ENCODE measurements at places on chromosomes 7 and 10.

GRCh38 chr10:19937989-19938388 lies 121.8 kb downstream of the PLXDC2 start:
- no peak for DNase-seq

DNA sequence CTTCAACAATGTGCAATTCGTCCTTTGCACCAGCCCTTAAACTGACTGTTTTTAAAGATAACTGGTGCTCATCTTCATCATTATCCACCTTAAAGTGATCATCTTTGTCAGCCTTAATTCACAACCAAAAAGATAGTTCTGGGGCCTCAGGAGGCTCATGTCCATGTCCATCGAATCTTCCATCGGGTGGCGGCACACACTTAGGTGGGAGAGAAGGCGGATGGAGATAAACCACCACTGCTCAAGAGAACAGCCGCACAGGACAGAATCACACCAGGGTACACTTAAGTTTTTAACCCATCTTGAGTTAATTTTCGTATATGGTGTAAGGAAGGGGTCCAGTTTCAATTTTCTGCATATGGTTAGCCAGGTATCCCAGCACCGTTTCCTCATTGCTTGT lies 24.8 kb downstream of the OIT3 start:
- no peak for DNase-seq

- DNase-seq, result no peak
Measured at GRCh38 chr10:128017822-128018221, 108.4 kb downstream of the MKI67 start.

DNA sequence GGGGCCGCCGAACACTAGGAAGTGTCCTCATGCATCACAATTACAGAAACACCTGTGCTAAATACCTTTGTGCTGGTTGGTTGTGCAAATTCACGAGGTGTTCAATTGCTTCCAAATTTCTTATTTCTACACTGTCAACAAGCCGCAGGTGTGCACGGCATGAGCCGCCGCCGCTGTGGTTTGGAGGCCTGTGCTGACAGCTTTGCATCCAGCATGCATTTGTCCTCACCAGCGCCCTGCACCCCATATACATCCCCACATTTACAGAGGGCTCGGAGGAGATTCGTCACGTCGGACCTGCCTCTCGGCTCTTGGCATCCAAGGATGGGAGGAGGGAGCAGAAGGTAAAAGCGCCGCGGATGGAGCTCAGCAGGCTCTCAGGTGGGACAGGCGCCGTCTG lies 305.3 kb upstream of the MKI67 start:
- DNase-seq, result no peak

- no peak for DNase-seq
Measured at GRCh38 chr10:61882621-61883370, 18.7 kb upstream of the ARID5B start.

- DNase-seq, result no peak
Measured at GRCh38 chr7:39621784-39622411, 1.5 kb upstream of the RALA start.

DNA sequence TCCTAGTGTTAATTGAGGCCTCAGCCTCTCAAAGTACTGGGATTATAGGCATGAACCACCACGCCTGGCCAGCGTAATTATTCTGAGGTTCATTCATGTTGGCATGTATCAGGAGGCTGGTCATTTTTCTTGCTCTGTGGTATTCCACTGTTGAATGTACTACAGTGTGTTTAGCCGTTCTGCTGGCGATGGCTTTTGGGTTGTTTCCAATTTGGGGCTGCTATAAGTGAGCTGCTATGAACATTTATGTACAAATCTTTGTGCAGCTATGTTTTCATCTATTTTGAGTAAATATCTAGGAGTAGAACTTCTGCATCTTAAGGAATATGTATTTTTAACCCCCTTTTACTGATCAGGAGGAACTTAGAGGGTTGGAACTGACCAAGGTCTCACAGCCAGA lies 145.8 kb downstream of the AUTS2 start:
- no peak for DNase-seq

DNA sequence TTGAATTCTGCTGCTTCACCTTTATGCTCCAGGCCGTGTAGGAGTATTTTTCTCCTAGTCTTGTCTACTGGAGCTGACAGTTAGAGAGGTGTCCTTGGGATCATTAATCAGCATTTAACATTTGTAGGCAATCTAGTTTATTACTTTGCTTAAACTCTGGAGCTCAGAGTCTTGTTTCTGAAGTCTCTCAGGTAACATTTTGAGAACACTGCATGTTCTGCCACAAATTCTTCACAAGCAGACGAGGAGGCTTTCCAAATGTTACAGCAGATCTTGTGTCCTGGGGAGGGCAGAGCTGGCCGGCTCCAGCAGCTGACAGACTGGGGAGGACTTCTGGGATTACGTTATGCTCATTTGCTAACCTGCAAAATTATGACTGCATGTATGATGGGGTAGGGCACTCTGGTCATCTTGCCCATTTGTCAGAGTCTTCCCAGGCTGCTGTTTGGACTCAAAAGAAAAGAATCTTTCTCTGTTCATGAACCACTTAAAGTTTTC lies 50.5 kb downstream of the GALNT17 start:
- no peak for DNase-seq

- no peak for DNase-seq
Measured at GRCh38 chr10:48727866-48728265, 43.2 kb downstream of the WDFY4 start.

DNA sequence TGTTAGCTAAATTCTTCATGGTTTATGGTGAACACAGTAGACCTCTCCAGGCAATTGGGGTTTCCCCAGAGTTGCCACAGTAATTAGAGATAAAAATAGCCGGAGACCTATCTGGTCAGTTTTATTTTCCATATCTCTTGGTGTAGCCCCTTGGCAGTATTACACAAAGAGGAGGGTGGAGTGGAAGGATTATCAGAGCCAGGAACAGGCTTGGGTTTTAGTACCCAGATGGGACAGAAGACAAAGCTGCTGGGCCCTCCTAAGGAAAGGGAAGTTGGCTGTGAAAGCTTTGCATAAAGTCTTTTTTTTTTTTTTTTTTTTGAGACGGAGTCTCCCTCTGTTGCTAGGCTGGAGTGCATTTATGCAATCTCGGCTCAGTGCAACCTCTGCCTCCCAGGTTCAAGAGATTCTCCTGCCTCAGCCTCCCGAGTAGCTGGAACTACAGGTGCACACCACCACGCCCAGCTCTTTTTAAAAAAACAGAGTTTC lies 9.7 kb downstream of the ZSCAN21 start:
- DNase-seq, result no peak

DNA sequence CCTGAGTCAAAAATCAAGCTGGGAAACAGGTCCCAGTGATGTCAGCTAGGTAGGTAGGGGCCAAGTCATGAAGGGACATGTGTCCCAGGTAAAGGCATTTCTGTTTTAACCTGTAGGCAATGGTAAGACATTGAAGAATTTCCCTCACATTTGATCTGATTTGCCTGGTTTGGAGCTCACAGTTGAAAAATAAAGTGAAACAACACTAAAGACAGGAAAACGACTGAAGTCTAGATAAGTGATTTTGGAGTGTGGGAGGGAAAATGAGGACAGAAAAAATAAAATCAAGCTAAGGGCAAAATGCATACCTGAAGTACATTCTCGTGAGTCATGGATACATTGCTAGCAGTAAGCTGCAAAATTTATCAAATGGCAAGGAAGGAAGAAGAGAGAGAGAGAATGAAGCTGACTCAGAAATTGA lies 169.9 kb downstream of the SKIDA1 start:
- no peak for DNase-seq

- DNase-seq, result no peak
Measured at GRCh38 chr10:94963901-94964300, 25.4 kb downstream of the CYP2C9 start.

GRCh38 chr7:131927770-131928423 lies 371.5 kb upstream of the PODXL start:
- no peak for DNase-seq
